ENCODE measurements at places on chromosomes 5 and 9.

GRCh38 chr9:27447031-27447683 is 76.9 kb upstream of the IFNK start:
- DNase-seq = no peak

DNA sequence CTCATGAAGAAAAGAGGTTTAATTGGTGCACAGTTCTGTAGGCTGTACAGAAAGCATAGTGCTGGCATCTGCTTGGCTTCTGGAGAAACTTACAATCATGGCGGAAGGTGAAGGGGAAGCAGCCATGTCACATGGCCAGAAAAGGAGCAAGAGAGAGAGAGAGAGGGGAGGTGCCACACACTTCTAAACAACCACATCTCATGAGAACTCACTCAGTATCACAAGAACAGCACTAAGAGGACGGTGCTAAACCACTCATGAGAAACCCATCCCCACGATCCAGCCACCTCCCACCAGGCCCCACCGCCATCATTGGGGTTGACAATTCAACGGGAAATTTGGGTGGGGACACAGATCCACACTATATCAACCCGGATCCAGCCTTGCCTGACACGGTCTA is 28.8 kb upstream of the IER5L start:
- DNase-seq = no peak

DNA sequence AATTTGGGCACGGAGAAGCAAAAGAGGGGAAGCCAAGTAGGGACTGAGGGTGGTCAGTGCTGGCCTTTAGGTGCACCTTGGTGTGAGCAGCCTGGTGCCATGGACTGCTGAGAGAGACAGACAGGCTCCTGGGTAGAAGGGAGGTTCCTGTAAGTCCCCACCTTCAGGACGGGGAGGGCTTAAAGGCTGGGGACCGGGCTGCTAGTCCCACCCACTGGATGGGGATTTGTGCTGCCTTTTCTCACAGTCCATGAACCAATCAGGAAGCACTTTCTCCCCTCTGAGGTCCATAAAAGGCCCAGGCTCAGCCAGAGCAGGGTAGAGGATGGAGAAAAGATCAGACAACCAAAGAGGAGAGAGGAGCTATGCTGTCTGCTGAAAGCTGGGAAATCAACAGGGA is 15.2 kb downstream of the CDC25C start:
- DNase-seq = no peak

DNA sequence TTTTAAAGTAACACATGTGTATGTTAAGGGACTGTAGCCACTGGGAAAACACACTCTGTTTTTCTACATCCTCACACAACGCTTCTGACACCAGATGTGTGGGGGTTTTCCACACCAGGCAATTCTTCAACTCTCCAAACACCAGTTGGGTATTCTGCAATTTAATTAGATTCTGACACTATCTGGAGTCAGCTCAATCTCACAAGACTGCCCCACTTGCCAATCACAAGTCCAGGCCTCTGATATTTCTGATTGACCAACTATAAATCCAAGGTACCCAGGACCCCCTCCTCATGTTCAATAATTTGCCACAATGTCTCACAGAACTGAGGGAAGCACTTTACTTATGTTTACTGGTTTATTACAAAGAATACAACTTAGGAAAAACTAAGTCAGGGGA is 60.5 kb upstream of the CTXN3 start:
- DNase-seq = no peak

GRCh38 chr9:86940774-86941173 is 6.5 kb downstream of the GAS1 start:
- DNase-seq = peak; percentile 35

GRCh38 chr5:138849439-138849838 is 25.7 kb downstream of the LRRTM2 start:
- no peak for DNase-seq

DNA sequence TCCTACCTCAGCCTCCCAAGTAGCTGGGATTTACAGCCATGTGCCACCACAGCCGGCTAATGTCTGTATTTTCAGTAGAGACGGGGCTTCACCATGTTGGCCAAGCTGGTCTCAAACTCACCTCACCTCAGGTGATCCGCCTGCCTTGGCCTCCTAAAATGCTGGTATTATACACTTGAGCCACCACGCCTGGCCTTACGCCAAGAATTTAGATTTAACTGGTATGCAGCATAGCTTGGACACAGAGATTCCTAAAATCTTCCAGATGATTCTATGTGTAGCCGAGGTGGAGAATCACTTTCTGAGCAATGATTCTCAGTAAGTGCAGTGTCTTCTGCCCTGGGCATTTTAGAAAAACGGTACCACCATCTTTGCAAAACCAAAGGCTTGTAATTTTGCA is 74.1 kb downstream of the HABP4 start:
- DNase-seq = no peak

GRCh38 chr5:58999804-59000203 is 416.9 kb downstream of the RAB3C start:
- peak; percentile 77 for DNase-seq

GRCh38 chr5:55960779-55961178 is 34.0 kb downstream of the IL6ST start:
- no peak for DNase-seq

GRCh38 chr5:159864885-159865691 is 51.2 kb upstream of the ADRA1B start:
- DNase-seq = no peak

DNA sequence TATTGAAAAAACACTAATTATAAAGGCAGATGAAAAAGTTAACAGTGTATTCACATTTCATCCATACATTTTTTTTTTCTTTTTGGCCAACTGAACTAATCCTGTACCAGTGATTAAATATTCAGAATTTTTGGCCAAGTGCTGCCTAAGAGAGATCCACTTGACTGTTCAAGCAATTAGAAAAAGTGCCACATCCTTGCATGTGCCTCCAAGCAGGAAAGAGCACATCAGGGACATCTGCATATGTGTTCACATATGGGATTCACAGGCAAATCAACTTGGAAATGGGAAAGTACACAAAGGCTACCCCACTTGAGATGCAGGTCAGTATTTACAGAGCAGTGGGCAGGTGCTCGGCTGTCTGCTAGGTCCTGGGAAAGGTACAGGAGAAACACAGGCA is 163.3 kb upstream of the LHFPL2 start:
- DNase-seq = no peak

DNA sequence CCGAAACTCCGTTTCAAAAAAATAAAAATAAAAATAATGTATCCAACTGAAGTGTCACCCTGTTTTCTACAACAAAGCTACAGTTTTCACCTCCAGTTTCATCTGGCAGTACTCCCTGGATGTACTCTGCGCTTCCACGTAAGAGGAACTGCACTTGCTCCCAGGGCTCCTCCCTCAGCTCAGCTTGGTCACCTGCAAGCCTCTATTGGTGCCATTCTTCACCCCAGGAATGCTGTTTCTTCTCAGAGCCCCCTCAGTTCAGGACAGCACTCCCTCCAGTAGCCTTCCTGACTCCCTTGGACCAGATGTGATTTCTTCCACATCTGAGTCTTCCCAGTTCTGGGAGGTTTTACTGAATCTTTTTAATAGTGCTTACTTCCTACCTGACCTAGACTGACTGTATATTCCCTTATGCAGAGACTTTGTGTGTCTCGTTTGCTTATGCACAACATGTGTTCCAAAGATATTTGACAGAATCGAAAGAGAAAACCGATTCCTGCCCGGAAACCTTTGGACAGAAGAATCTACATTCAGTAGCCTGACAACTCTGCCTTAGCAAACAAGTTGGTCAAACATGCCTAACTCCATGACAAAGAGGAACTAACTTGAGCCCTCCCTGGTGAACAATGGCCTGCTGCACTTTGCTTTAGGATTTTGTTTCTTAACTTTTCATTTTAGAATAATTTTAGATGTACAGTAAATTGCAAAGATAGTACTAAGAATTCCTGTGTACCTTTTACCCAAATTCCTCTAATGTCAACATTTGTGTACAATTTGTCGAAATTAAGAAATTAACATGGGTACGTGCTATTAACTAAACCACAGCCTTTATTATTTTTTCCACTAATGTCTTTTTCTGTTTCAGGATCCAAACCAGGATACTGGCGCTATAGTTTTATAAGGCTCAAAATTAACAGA is 814 bp downstream of the CCDC125 start:
- peak; percentile 23 for DNase-seq

DNA sequence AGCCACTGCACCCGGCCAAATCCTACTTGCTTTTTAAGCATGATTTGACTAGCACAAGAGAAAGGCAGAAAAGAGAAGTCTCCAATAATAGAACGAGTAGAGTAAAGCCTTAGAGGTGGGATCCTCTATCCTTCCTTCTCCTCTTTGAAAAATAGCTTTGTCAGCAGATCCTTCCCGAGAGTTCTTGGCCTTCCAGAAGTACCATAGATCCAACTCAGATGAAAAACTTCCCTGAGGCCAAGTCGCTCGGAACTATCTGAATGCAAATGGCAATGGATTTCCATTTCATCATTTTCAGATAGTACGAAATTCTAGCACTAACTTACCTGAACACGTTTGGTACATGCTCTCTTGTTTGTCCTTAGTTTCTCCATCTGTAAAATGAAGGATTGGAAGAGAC is 52.0 kb upstream of the SLIT3 start:
- DNase-seq = no peak

- DNase-seq = no peak
Measured at GRCh38 chr5:98105681-98106080, 667.8 kb upstream of the RGMB start.

DNA sequence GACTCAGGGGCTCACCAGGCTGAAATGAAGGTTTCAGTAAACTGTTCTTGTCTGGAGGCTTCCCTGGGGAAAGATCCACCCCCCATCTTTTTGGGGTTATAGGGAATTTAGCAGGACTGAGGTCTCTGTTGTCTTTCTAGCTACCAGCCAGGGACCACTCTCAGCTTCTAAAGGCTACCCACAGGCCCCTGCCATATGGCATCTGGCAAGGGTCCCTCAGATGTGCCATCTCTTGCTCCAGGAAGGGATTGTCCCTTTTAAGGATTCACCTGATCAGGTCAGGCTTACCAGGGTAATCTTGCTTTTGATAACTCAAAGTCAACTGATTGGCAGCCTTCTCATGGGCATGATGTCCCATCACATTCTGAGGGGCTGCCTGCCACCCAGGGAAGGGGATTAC is 65.0 kb downstream of the NSUN2 start:
- no peak for DNase-seq

DNA sequence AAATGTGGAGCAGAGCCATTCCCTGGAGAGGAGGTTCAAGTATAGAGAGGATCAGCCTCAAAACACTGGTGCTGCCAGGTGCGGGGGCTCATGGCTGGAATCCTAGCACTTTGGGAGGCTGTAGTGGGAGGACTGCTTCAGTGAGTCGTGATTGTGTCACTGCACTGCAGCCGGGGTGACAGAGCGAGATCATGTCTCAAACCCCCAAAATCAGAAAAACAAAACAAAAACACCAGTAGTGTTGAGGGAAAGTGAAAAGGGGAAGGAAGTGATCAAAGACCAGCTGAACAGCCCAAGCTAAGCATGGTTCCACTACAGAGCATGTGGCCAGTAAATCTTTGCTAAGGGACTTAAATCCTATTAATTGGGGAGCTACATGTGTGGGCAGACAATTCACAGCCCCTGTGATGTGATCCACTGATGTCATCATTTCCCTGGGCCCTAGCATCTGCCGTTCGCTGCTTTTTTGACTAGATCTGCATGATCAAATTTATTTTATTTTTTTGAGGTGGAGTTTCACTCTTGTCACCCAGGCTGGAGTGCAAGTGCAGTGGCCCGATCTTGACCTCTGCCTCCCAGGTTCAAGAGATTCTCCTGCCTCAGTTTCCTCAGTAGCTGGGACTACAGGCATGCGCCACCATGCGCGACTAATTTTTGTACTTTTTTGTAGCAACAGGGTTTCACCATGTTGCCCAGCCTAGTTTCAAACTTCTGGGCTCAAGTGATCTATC is 2.7 kb upstream of the PCBD2 start:
- DNase-seq = no peak

DNA sequence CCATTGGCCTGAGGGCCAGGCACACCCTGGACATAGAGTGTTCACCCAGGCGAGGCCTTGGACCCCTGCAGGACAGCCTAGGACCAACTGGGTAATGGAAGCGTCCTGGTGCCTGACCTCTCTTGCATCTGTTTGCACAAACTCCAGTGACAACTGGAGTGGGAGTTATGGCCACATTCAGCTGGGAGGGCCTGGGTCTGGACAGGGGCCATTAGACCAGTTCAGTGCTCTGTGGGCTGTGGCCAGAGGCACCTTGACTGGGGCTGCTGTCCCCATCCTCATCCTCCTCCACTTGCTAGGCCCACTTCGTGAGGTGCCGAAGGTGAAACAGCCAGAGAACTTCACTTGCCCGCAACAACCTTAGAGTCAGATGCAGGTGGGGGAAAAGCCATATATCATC is 372.7 kb upstream of the IRX1 start:
- DNase-seq = no peak

DNA sequence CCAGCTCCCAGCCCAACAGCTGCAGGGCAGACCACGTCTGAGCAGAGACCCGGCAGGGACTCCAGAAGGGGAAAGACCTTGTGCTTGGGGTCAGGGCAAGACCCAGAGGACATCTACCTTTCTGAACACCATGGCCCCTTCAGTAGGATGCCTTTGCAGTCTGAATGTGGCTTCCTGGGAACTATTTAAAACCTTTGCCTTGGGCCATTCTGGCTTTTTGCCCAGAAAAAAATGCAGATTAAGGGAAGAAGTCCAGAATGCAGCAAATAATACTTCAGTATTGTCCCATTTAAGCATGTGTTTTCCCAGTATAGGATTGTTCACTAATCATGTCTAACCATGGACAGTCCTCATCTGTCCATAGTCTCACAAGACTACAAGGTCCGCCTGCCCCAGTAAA is 67.5 kb upstream of the ERCC6L2 start:
- DNase-seq = no peak

GRCh38 chr5:72511774-72512592 is 4.8 kb upstream of the ZNF366 start:
- DNase-seq = no peak

GRCh38 chr5:122102825-122103224 is 24.8 kb upstream of the LOX start:
- no peak for DNase-seq

- no peak for DNase-seq
Measured at GRCh38 chr5:98769959-98770208, 3.6 kb upstream of the RGMB start.

DNA sequence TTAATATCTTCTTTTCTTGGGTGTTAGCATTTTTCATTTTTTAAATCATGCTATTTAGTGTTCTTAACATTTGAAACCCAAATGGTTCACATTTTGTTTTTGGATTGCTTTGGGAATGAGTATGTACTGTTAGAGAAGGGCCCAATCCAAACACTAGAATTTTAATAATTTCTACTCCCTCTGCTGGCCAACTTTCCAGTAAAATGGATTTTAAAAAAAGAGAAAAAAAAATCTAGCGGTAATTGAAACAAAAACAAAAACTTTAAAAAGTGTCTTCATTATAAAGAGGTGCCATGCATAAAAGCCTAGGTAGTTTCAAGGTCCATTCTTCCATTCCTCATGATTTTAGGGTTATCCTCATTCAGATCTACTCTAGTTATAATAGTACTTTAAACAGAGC is 32.1 kb upstream of the RICTOR start:
- no peak for DNase-seq

- no peak for DNase-seq
Measured at GRCh38 chr5:106185661-106186081, 1485.1 kb downstream of the EFNA5 start.

GRCh38 chr5:31995006-31995405 is 179.1 kb downstream of the GOLPH3 start:
- DNase-seq = no peak

Measured in iPS-NIHi11 (cell line).